ENCODE measurements at places on chromosomes 5 and 9. TPM values are rescaled to one million over a fixed set of nuclear protein-coding genes. Genes with fewer than 3 reads are reported as not detected.

LHFPL2 gene
- 59.8 TPM for total RNA-seq

FOCAD gene
- 39.3 TPM for total RNA-seq

ADAMTS19 gene
- total RNA-seq: 0.21 TPM

FAM153A gene
- total RNA-seq: under 0.01 TPM
